ENCODE measurements at places on chromosomes 6 and 20.
A peak's percentile ranks its signal among the peaks of the same experiment; 100 is the strongest.

DNA sequence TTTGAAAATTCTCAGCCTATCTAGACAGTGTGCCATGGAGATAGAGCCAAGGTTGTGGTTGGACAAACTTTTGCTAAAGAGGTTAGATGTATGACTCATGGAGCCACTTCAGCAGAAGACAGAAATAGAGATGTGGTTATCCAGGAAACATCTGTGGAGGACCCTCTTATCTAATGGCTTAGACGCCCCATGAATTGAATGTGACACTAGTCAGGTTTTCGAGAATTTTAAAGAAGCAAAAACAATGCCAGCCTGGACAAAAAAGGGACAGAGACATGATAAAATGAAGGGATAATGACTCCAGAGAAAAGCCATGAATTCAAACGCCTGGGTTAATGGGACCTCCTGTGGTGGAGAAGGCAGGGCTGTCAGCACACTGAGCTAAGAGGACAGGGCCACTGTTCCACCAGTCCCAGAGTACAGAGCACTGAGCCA lies 280.5 kb downstream of the CLVS2 start:
- no peak for DNase-seq

- DNase-seq = no peak
Observed at GRCh38 chr6:107628878-107629277, 139.0 kb downstream of the SOBP start.

GRCh38 chr6:165663377-165663735 lies 315 bp upstream of the PDE10A start:
- DNase-seq = no peak

DNA sequence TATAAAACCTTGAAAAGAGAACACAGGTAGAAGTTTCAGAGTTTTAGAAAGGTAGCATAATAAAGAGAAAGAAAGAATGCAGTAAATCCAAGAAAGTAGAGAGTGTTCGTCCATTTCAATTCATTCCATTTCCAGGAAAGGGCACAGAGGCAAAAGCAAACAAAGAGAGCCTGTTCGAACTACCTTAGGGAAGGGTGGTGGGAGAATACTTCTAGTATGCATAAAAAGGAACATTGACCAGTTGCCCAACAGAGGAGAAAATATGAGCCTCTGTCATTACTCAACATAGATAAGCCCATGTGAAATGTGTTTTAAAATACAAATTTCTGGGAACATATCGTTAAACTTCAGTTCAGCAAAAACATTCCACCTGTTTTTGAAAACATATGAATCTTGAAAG lies 60.6 kb downstream of the CYP39A1 start:
- DNase-seq = no peak

DNA sequence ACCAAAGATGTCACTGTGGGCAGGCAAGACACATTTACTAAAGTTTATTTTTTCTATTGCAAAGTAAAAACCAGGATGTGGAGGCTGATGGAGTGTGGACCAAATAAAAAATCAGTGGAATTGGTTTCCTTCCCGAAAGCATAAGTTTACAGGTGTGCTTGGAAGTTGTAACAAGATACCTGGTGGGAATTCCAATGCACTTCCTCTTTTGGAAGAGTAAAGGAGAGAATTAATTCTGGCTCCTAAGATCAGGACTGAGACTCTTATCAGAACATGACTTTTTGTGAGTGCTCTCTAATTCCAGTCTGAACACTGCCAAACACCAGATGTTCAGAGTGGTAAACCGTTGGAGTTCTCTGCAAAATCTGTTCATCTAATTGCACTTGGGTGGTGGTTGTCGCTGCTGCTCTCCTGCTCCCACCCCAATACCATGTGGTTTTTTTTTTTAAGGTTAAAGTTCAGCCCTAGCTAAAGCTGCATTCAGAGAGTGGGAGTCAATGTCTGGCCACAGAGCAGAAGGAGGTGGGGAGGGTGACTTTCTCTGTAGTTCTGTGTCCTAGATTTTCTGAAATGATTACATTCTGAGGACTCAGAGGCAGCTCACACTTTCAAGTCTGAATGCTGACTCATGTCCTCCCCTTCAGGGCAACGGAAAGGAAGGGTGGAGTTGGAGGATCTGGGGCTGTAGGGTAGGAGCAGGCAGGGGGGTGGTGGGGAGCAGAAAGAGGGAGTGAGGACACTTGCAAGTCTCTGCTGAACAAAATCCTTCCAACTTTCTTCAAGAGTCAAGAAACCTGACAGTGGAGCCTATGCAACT lies 275.8 kb upstream of the PRDM1 start:
- DNase-seq = peak; percentile 82

DNA sequence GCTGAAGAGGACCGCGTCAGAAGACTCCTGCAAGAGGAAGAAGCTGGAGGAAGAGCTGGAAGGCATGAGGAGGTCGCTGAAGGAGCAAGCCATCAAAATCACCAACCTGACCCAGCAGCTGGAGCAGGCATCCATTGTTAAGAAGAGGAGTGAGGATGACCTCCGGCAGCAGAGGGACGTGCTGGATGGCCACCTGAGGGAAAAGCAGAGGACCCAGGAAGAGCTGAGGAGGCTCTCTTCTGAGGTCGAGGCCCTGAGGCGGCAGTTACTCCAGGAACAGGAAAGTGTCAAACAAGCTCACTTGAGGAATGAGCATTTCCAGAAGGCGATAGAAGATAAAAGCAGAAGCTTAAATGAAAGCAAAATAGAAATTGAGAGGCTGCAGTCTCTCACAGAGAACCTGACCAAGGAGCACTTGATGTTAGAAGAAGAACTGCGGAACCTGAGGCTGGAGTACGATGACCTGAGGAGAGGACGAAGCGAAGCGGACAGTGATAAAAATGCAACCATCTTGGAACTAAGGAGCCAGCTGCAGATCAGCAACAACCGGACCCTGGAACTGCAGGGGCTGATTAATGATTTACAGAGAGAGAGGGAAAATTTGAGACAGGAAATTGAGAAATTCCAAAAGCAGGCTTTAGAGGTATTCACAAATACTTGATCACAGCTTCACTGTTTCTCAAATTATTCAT lies 8.9 kb upstream of the SNRNP48 start:
- no peak for DNase-seq

GRCh38 chr6:153121311-153121710 lies 9.8 kb downstream of the RGS17 start:
- DNase-seq = no peak

- DNase-seq = no peak
Observed at GRCh38 chr6:157853018-157853805, 30.2 kb downstream of the SNX9 start.
